ENCODE measurements at places on chromosomes 6 and 20.

DNA sequence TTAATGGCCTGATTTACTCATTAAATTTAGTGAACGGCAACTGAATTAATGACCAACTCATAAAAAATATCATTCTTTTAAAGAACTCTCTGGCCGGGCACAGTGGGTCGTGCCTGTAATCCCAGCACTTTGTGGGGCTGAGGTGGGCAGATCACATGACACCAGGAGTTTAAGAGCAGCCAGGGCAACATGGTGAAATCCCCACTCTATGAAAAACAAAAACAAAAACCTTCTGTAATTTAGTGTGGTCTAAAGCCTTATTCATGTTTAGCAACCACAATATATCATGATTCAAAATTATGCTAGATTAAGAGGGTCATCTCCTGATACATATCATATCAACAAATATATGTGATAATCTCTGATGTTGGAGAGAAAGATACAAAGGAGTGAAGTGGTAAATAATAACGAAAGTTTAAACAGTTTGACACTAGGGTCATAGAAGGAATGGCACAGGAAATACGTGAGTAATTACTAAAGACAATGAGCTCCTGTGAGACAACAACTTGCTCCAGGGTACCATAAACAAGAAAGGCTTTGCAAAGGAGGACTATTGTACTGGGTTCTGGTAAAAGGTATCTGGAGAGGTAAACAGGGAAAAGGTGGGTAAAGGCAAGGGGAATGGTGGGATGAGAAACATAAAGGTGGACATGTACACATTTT lies 5.7 kb downstream of the ELOVL4 start:
- no peak for DNase-seq

DNA sequence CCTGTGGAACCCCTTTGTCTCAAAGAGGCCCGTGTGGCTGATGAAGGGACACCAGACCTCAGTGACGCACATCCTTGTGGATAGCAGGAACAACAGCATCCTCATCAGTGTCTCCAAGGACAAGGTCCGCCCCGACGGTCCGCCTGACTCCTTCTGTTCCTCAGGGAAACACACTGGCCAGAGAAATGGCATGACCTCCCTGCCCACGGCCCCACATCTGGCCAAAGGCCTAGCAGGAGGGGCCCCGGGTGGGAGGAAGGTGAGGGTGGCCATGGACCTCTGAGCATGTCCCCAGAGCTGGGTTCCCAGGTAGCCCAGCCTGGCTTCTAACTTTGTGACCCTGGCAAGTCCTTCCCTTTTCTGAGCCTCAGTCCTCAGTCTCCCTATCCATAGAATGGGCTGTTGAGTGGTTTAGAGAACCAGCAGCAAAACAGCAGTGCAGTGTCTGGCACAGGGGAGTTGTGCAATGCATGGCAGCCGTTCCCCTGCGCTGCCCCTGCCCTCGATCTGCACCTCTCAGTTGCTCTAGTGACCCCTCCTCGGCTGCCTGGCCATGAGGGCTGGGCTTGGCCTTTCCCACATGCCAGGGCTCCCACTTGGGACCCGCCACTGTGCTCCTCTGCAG lies 48.3 kb downstream of the EFCAB8 start:
- DNase-seq, result no peak

- DNase-seq, result no peak
Observed at GRCh38 chr20:2796011-2796660, 4.3 kb downstream of the CPXM1 start.

GRCh38 chr6:52155791-52156576 lies 30.2 kb upstream of the IL17A start:
- DNase-seq, result no peak

- no peak for DNase-seq
Observed at GRCh38 chr6:73394577-73395354, at the start of gene DDX43. DDX43 (plus strand) TSS chr6:73394828; CDS start chr6:73394906, 78 bp downstream.

DNA sequence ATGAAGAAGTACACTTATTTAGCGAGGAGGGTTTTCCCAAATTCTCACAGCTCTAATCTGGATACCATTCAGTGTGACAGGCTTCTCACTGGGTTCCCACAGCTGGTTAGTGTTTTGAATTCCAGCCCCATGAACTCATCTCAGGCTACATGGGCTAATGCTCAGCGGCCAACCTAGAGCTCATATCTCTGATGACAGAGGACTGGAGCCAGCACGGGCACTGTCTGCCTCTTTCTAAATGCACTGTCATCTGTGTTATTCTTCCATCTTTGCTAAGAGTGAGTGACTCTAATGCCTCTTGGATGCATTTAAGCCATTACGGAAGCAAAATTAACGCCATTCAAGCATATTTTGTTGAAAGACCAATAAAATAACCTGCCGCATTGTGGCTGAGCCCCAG lies 308.9 kb upstream of the JAG1 start:
- no peak for DNase-seq
